ENCODE measurements at places on chromosomes 5 and 9.

- DNase-seq = no peak
Measured at GRCh38 chr9:32326146-32326545, 58.3 kb upstream of the ACO1 start.

DNA sequence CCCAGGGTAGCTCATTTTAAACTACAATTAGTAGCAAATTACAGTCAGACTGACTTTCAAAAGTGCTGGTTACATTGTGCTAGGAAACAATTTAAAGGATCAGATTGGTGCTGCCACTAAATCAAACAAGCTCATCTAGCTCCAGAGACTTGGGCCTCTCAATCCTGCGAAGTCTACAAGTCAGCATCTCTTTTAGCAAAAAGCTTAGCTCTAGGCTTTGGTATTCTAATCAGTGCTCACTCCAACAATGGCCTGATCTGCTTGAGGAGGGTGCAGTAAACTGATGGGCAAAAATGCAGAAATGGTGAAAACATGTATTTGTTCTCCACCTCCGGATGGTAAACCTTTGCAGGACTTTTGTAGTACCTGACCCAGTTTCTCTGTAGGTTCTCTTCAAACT is 47.0 kb upstream of the SEMA6A start:
- no peak for DNase-seq

DNA sequence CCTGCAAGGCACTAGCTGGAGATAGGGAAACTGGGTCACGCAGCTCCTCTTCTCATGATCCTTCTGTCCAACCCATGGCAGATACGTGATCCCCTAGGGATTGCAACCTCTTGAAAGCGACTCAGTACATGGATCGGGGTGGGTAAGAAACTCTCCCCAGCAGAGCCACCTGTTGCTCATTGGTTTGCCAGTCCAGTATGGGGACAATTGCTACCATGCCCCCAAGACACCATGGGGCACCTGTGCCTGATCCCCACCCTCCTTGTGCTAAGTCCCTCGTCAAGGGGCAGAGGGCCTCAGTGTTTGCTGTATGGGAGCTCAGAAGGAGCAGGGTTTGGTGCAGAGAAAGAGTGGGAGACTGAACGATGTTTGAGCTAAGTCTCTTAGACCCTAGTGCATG is 500.9 kb downstream of the ENC1 start:
- no peak for DNase-seq

DNA sequence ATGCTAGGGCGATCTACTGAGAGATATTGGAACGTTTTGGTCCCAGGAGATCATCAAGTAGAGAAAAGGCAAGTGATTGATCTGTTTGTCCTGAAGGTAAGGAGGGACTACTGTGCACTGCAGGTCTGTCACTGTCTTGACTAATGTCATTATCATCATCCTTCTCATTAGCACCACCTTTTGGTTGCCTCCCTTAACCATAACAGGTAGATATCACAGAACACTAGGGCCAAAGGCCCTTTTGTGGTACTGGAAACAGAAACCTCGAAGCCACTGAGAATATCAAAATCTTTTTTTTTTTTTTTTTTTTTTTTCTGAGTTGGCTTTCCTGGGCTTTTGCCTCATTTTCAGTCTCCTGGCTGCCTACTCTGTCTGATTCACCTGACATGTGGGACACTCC is 134.0 kb downstream of the KCTD16 start:
- no peak for DNase-seq
